ENCODE measurements at places on chromosomes 6 and 20. TPM values are rescaled to one million over a fixed set of nuclear protein-coding genes. Genes with fewer than 3 reads are reported as not detected.

GRCh38 chr6:139194740-139195139, 59.9 kb downstream of the HECA start:
- no peak for DNase-seq

DNA sequence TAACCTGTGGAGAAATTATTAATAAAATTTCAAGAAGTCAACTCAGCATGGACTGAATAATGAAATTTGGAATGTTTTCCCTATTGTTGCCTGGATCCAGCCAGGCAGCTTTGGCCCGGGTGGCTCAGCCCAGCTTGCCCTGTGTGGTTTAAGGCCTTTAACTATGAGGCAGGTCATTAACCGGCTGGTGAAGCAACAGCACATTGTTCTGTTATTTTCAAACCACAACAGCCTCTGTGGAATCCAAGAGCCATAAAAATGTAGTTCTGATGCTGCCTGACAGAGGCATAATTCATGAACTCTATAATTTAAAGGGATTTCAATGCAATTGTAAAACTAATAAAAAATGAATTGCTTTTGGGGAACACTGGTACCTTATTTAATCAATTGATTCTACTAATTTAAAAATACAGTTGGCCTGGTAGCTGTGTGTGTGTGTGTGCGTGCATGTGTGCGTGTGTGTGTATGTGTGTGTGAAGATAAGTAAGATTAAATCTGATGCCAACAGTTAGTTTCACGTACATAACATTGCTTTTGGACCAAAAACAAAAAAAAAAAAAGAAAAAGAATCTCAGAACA, 117.7 kb downstream of the RPS12 start:
- DNase-seq: no peak

GRCh38 chr20:47857569-47858464, 72.5 kb upstream of the SULF2 start:
- no peak for DNase-seq

- DNase-seq: no peak
Measured at GRCh38 chr6:140604786-140605185, 1230.3 kb upstream of the CITED2 start.

DNA sequence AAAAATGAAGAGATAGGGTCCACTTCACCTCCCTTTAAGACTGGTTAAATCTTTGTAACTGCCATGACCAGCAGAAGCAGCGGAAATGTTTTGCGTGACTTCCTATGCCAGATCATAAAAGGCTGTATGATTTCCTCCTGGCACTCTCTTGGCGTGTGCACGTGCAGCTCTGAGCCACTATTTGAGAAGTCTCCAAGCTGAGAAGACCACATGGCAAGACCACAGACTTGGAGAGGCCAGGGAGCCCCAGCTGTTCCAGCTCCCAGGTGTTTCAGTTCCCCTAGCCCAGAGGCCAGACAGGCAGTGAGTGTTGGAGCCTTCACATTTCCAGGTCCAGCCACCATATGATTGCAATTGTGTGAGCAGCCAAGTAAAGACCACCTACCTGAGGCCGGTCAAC, 259.3 kb upstream of the RIN2 start:
- DNase-seq: no peak

DNA sequence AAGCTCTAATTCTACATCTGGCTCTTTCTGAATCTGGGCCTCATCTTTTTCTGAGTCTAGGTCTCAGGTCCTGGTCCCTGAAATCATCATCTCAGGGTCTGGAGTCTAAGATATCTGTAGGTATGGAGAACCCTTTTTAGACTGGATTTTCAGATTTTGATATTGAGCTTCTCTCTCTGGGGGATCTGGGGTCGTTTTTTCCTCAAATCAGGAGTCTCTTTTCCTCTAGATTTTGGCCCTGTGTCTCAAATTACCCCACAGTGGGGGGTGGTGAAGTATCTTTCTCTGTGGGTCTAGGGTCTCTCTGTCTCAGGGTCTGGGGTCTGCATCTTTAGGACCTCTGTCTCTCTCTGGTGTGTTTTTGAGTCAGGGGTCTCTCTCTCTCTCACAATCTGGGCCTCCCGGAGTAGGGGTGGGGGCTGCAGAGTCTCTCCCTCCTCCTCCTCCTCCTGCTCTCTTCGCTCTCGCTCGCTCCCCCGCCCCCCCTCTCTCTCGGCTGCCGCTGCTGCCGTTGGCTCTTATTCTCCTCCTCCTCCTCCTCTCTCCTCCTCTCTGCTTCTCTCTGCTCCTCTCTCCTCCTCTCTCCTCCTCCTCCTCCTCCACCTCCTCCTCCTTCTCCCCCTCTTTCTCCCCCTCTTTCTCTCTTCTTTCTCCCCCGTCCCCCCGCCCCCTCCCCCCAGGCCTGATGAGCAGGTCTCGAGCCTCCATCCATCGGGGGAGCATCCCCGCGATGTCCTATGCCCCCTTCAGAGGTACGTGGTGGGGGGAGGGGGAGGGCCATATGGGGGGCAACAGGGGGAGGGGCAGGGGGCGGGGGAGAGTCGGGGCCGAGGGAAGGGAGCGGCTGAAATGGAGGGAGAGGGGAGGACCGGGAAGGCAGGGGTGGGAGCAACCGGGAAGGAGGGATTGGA, at the start of gene SYNGAP1:
SYNGAP1 (plus strand) TSS at position 486 of the 911 bp plus-strand sequence; CDS start at position 686, 200 bp downstream.
- DNase-seq: peak; percentile 29

- DNase-seq: no peak
Measured at GRCh38 chr6:38337819-38338465, 301.8 kb downstream of the BTBD9 start.

- no peak for DNase-seq
Measured at GRCh38 chr20:50558483-50558925, 48.3 kb downstream of the PTPN1 start.

DNA sequence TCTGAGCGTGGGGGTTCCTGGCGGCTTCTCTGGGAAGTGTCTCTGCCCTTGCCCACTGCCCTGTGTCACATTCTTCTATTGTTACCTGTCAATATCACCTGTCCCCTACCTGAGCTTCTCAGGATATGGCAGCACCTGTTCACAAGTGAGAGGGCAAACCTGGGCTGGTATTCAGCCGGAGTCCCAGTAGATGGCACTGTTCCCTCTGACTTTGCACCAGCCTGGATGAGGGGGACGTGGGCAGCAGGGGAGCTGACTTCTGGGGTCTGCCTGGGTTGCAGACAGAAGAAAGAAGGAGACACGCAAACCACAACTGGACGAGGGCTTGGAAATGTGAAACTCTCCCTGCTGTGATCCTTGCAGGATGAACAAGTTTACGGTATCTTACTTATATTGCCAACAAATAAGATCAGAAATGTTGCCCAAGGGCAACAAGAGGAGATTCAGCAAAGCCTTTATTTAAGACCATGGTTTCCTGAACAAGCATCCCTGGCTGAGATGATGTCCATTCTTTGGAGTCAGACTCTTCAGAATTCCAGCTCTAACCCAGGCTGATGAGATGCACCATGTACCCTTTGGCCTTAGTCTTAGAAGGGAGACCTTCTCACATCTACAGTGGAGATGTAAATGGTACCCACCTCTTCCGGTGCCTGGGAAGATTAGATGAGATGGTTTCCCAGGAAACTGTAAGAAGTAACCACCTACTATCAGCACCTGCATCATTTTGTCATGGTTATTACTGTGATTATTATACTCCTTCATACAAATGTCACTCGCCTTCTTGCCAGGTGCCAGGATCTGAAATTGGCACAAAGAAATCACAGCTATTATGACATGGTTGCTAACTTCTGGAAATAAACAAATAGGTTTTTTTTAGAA, 400.0 kb upstream of the CDH4 start:
- no peak for DNase-seq

DNA sequence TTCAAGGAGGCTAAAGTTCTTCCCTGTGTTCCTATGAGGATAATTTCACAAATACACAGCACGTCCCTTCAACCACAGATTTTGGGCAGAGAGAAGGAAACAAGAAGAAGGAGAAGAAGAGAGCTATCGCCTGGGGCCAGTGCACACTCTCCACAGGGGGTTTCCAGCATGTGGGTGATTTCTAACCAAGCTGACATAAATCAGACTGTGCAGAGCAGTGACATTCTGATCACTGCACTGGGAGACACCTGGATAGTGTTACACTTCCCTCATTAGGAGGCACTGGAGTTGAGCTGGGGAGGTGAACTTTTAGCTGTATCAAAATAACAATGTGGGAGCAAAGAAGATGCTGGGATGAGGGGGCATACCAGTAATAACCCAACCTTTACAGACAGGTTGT, 71.8 kb upstream of the CENPW start:
- no peak for DNase-seq

DNA sequence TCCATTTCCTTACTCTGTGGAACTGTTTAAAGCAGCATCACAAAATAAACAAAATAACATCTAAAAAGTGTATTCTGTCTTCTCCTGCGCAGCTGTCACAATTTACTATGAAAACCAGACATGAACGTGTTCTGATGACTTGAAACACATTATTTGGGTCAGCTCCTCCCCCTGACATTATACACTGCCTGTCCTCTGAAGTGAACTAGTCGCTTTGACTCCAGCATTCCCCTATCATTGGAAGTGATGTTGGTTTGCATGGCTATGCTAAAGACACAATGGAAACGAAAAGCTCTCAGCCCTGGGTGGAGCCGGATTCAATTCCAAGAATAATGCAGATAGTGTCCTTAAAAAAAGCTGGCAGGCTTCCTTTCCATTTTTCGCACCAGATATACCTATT, 125.9 kb downstream of the FYN start:
- no peak for DNase-seq

- no peak for DNase-seq
Measured at GRCh38 chr20:33850159-33850558, 39.0 kb downstream of the CHMP4B start.

DNA sequence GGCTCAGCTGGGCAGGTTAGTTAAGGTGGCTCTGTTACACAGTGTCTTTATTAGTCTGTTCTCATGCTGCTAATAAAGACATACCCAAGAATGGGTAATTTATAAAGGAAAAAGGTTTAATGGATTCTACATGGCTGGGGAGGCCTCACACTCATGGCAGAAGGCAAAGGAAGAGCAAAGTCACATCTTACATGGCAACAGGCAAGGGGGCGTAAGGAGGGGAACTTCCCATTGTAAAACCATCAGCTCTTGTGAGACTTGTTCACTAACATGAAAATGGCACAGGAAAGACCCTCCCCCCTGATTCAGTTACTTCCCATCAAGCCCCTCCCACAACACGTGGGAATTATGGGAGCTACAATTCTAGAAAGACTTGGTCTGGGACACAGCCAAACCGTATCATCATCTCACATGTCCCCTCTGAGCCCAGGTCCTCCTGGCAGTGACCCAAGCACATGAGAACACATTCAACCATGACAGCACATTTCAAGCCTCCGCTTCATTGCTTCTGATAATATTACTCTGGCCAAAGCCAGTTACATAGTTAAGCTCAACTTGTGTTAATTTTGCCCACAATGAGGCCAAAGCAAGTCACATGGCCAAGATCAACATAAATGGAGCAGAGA, 383.9 kb downstream of the PLCB1 start:
- DNase-seq: no peak

DNA sequence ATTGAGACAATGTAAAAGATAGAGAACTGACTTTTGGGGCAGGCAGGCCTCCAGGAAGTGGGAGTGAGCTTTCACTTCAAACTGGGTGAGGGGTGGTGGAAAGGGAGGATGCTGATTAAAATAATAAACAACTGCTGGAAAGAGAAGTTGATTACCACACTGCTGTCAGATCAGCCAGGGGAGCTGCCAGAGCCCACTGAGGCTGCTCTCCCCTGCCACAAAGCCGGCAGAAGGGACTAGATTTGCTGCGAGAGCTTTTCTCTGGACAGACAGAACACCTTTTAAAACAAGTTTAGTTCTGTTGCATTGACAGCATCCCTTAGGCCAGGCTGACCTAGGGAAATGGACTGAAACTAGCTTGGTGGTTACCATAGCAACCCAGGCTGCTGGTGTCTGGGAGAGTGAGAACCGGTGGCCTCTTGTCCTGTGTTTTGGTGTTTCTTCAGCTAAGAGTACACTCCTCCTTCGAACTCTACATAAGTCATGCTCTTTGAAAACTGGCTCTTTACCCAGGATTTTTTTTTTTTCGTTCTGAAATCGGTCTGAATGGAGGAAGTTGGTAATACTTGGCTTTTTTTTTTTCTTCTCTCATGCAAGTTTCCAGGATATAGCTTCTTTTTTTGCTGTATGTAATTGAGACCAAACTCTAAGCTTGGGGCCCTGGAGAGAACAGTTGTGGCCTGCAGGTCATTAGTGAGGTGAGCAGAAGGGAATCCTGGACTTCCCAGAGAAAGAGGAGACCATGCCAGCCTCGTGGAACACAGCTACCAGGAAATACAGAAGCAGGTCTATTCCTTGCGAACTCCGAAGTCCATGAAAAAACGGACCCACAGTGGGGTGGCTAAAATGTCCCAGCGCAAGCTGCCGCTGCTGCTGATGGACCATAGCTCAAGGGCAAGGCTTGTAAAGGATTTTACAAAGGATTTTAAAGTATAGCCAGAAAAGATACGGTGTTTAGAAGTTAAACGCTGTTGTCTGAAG, 374.4 kb downstream of the UTRN start:
- DNase-seq: no peak

DNA sequence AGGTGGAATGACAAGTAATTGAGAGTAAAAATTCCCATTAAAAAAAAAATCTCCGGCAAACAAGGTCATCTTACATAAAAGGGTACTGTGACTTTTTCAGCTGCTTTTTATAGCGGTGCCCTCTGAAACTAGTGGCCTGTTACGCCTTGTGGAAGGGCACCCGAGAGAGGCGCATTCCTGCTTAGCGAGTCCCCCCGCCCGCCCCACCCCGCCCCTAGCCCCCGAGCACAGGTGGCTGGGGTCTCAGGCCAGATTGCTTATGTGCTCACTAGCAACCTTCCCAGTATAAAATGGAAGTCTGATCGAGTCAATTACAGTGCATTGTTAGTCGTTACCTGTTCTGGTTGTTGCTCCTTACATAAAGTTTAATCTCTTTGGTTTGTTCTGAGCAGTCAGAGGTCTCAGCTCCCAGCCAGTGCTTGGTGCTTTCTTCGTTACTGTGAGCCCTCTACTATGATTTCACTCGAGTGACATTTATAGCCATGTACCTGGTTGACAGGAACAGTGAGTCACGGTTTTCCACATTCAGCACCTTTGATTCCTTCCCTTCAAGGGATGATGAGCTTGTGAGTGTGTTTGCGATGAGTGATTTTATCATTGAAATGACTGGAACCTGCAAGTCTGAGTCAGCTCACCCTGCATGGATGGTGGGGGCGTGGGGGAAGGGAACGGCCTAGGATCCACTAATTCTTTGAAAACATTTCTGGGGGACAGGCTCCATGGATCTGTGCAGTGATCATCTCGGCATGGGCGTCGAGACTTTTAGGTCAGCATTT, 47.6 kb downstream of the ZDHHC14 start:
- DNase-seq: no peak

GRCh38 chr20:38406476-38406875, 28.7 kb downstream of the SNHG17 start:
- no peak for DNase-seq

DNA sequence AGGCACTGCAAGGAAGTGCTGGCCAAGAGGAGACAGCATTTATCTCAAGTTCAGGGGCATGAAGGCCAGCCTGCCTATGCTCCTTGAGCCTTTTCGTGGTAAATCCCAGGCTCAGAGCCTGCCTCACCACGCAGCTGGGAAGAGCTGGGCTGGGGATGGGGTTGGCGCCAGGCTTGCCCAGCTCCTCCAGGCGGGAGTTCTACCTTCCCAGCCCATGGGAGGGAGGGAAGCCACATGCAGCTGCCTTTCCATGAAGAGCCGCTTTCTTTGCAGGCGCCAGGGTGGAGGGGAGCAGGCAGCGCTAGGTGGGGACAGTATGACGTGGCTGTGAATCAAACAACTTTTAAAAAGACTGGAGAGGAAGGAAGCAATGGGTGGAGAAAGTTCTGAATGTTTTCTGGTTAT, 19.5 kb upstream of the SIRT5 start:
- DNase-seq: no peak

GRCh38 chr20:53568351-53568750, 25.3 kb downstream of the ZNF217 start:
- DNase-seq: no peak

Gene MICA
- total RNA-seq: 11.5 TPM

Gene PRDM13
- total RNA-seq: not detected

Gene MEI4
- total RNA-seq: not detected

Gene C20orf141
- not detected for total RNA-seq

Gene HLA-DOB
- 2.3 TPM for total RNA-seq
